ENCODE measurements at places on chromosomes 1 and 21.

- no peak for DNase-seq
Observed at GRCh38 chr1:181630838-181631237, 147.5 kb downstream of the CACNA1E start.

DNA sequence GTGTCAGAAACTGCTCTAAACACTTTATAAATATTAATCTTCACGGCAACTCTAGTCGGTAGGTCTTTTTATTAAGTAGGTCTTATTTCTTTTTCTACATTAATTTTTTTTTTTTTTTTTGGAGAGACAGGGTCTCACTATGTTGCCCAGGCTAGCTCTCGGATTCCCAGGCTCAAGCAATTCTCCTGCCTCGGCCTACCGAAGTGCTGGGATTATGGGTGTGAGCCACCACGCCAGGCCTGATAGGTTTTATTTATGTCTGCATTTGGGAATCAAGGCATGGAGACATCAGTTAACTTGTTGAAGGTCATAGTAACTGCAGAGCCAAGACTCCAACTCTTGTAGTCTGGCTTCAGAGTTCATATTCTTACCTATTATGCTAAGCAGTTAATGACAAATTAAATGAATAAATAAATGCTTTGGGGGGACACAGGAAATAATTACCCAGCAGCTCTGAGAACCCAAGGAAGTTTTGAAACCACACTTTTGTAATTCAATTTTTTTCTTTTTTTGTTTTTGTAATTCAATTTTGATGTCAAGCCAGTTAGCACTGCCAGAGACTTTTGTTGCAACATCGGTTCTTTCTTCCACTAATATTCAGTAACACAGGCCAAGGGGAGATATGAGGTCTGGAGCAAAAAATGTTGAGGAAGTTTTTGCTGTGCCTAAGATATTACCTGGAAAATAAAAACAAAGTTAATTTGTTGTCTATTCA, 9.4 kb upstream of the UAP1 start:
- peak; percentile 84 for DNase-seq

- DNase-seq, result no peak
Observed at GRCh38 chr1:36080236-36080635, 3.7 kb upstream of the TEKT2 start.

DNA sequence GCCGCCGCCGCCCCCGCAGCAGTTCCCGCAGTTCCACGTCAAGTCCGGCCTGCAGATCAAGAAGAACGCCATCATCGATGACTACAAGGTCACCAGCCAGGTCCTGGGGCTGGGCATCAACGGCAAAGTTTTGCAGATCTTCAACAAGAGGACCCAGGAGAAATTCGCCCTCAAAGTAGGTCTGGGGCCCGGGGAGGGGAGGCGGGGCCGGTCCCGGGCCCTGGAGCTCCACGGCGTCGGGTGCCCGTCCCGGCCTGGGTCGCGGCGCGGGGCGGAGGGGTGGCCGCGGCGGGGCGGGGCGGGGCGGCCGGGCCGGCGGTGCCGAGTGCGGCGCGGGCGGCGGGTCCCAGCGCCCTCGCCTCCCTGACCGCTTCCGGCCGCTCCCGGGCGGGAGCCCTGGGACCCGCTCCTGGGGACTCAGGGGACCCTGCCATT, 646 bp downstream of the MAPKAPK2 start:
- peak; percentile 25 for DNase-seq

GRCh38 chr1:53319296-53320101, 8.4 kb downstream of the LRP8 start:
- DNase-seq, result no peak

GRCh38 chr1:10528066-10529014, 53.6 kb downstream of the PEX14 start:
- DNase-seq, result peak; percentile 90

- DNase-seq, result no peak
Observed at GRCh38 chr1:52306227-52307006, 59.6 kb downstream of the CC2D1B start.

DNA sequence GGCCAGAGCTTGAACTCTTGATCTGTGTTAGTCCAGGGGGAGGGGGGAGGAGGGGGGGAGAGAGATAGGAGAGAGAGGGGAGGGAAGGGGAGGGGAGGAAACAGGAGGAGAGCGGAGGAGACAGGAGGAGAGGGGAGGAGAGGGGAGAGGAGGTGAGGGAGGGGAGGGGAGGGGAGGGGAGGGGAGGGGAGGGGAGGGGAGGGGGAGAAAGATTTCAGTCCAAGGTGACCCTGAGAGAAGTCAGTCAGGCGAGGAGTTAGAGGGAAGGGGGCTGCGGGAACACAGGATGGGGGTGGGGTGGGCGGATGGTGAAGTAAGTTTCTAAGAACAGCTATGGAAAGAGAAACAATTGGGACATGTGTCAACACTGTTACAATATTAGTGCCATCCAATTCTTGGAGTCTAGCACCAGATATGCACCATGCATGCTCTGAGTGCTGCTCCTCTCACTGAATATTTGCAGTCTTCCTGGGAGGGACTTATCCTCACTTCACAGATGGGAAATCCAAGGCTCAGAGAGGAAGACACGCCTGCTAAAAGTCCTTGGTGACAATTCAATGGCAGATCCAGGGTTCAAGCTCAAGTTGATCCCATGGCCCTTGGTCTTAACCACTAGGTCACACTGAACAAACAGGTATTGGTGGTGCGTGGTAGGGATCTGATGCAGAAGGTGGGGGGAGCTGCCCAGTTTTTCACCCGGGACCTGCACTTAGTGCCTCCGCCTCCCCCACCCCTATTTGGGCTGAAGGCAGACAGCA, 42.5 kb upstream of the ECE1 start:
- no peak for DNase-seq

GRCh38 chr21:42685036-42685435, 31.6 kb downstream of the PDE9A start:
- no peak for DNase-seq

- no peak for DNase-seq
Observed at GRCh38 chr1:156639601-156640101, 2.3 kb upstream of the BCAN start.

- no peak for DNase-seq
Observed at GRCh38 chr1:36944883-36945282, 89.4 kb downstream of the GRIK3 start.

- DNase-seq, result peak; percentile 38
Observed at GRCh38 chr1:29849038-29849750, 612.9 kb downstream of the PTPRU start.

- DNase-seq, result peak; percentile 95
Observed at GRCh38 chr1:115929881-115930280, 46.4 kb upstream of the SLC22A15 start.

- DNase-seq, result peak; percentile 76
Observed at GRCh38 chr1:23727362-23727811, 15.9 kb upstream of the ELOA start.

DNA sequence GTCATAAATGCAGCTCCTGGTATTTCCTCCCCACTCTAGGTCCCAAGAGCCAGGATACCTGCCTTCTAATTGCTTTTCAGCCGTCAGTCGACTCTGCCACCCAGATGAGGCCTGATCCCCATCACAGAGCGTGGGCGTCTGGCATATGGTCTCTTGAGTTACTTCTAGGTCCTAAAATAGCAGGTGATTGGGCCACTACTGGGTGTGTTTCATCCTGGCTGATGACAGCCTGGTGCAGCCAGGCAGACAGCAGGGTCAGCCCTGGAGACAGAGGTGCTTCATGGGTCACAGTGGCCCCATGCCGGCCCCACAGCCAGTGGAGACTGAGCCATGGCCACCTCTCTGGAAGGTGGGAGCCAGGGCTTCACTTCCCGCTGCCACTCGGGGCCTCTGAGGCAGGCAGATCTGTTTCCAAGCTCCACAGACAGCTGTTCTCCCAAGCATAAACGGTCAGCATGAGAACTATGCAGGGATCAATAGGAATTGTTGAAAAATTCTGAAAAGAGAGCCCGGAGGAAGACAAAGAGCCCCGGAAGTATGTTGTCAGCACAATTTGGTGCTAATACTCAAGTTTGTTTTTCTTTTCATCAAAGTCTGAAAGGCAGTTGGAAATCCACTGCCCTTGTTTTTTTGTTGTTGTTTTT, 83.0 kb downstream of the MAN1C1 start:
- no peak for DNase-seq

DNA sequence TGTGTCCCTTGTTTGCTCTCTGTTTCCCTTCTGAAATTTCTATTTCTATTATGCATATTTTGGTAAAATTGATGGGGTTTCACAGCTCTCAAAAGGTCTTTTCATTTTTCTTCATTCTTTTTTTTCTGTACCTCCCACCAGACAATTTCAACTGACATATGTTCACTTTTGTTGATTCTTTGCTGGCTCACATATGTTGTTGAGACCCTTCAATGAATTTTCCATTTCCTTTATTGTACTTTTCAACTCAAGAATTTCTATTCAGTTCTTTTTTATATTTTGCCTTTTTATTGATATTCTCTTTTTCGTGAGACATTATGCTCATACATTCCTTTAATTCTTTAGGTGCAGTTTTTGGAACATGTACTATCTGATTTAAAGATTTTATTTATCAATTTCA, 102.6 kb upstream of the GRIK1 start:
- DNase-seq, result no peak

- DNase-seq, result peak; percentile 65
Observed at GRCh38 chr1:228471762-228472398, 15.3 kb upstream of the RNF187 start.

Data from fibroblast of the aortic adventitia (primary cell).